ENCODE measurements at places on chromosomes 6 and 20.

DNA sequence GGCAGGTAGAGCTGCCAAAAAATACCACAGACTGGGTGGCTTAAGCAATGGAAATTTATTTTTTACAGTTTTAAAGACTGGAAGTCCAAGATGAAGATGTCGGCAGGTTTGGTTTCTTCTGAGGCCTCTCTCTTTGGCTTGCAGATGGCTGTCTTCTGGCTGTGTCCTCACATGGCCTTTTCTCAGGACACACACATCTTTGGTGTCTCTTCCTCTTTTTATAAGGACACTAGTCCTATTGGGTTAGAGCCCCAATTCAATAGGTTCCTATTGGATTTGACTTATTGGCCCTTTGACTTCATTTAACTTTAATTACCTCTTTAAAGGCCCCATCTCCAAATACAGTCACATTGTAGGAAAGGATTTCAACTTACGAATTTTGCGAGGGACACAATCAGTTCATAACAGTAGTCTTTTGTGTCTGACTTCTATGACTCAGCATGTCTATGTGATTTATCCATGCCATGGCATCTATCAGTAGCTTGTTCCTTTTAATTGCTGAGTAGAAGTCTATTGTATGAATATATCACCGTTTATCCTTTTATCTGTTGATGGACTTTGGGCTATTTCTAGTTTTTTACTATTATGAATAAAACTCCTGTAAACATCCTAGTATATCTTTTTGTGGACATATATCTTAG is 11.0 kb upstream of the TCP11 start:
- DNase-seq: no peak

DNA sequence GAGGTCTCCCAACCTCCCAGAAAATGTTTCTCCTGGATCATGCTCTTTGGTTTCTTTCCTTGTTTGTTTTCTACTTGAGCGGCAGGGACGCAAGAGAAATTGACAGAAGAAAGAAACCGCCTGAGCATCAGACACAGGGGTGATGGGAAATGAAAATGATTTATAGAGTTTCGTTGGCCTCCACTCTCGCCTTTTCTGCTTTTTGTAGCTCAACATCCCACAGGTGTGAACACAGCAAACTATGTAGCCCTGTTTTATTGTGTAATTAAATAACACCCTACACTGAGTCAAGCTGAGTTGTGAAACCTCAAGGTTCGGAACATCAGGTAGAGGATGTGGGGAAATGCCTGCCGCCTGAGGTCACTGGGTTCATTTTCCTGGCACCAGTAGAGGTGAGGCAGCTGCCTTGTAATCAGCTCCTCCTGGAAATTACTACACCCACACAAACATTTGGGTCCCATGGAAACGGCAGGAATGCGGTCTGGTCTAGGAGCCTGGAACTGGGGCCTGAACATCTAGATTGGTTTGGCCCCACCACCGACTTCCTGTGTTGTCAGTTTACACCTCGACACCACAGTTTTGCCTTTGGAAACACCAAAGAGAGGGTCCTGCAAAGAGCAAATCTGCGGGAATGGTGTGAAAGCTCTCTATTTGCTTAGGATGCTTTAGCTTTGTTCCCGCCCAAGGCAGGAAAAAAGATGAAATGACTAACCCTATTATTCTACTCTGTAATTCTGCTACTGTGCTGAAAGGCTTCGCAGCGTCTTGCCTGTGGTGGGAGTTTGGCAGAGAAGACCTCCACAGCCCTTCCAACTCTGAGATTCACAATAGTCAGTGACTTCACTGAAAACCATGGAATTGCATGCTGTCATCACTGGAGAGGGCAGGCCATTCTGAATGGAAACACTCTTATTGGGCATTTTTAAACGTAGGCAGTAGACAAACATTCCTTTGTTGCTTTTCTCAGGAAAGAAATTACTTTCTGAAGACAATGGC is 53.0 kb downstream of the ADAT2 start:
- peak; percentile 88 for DNase-seq

GRCh38 chr6:2805031-2805430 is 36.6 kb downstream of the SERPINB1 start:
- no peak for DNase-seq

DNA sequence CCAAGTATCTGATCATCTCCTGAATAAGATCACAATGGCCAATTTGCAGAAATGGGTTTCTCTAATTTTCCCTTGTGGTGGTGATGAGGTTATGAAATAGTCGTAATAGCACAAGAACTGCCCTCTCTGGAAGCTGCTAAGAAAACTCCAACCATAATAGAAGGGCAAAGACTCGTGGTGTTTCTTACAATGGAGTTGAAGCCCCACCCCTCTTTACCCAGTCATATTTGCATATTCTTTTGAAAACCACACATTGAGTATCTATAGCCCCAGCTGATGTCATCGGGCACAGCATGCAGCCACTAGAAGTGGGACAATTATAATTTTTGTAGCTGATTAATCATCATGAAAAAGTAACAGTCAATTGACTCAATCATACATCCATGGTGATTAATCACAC is 452.1 kb upstream of the POU3F2 start:
- no peak for DNase-seq

DNA sequence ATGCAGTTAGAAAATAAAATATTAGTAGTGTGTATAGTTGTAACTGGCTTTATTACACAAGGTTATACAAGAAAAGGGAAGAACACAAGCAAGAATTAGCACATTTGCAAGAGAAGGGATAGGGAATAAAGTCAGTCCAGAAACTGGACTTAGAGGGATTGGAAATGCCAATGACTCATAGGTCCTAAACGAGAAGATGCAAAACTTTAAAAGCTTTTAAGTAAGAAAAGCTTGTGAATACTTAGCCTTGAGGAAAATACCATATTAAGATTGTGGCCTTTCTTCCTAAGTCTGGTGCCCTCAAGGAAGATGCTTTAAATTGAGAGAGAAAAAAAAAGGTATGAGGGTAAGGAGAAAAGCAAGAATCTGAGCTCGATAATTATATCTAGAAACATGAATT is 102.3 kb upstream of the MCHR2 start:
- no peak for DNase-seq

DNA sequence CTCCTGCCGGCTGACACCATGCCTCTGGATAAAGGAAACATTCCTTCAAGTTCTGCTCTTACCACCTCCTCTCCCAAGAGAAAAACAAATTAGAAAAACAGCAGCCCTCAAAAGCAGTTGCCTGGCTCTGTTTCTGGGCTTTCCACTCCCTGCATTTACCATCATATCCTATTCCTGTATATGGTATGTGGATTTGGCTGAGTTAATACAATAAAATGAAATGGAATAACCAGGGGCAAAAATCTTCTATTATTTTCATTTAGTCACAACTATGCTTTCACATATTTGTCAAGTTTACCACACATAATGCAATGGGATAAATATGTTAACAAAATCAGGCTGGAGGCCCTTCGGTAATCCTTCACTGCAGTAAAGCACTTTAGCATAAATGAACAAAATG is 34.3 kb downstream of the COL12A1 start:
- no peak for DNase-seq

DNA sequence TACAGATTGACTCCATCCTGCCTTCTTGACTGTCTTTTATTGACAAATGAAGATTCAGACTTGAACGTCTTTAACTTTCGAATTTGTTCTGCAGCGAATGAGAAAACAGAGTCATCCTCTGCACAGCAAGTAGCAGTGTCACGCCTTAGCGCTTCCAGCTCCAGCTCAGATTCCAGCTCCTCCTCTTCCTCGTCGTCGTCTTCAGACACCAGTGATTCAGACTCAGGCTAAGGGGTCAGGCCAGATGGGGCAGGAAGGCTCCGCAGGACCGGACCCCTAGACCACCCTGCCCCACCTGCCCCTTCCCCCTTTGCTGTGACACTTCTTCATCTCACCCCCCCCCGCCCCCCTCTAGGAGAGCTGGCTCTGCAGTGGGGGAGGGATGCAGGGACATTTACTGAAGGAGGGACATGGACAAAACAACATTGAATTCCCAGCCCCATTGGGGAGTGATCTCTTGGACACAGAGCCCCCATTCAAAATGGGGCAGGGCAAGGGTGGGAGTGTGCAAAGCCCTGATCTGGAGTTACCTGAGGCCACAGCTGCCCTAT is 12.2 kb downstream of the BRD2 start:
- no peak for DNase-seq

- peak; percentile 88 for DNase-seq
These were observed 367.5 kb downstream of the GRIK2 start for GRCh38 chr6:101760843-101761621.

DNA sequence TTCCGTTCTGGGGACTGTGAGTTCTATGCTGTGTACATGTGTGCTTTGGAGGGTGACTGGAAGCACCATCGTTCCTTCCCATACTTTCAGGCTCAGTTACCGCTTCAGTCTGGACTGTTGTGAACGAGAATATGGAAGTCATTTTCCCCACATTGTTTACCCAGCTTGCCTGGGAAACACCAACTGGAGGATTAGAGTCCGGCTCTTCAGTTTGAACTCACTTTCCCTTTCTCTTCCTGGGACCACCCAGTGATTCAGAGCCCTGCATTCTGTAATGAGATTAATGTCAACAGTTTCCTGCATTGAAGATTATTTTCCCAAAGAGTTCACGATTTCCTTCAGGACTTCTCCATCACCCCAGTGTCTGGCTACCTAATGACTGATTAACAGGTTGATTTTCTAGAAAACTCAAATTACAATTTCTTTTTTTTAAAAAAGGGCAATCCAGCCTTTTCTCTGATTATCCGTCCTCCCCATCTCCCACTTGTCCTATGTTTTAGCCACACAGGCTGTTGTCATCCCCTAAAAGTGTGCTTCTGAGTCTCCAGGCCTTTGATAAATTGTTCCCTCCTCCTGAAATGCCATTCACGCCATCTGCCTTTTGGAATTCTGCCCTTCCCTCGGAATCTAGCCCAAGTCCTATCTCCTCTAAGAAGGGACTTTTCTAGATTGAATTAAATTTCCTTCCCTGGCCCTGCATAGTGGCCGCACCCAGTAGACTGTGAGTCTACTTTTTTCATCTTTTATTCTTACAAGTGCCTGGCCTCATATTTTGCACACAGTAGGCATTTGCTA is 3.3 kb upstream of the TAGAP start:
- DNase-seq: no peak

DNA sequence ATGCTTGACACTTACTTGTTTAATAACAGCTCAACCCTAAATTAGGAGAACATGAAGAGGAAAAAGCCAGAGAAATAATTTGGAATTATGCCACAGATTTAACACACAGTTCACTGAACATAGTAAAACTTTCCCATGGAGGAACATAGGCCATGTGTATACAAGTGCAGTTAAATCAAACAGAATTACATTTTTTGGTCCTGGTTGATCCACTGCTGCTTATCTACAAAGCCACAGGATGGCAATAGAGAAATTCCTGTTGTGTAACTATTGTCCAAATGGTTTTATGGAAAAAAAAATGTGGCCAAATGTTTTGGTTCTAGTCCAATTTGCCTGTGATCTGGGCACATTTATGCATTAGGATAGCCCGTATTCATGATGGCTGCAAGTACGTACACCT is 136.8 kb downstream of the ALDH8A1 start:
- peak; percentile 75 for DNase-seq

GRCh38 chr6:121664158-121664557 is 228.7 kb downstream of the GJA1 start:
- DNase-seq: no peak

DNA sequence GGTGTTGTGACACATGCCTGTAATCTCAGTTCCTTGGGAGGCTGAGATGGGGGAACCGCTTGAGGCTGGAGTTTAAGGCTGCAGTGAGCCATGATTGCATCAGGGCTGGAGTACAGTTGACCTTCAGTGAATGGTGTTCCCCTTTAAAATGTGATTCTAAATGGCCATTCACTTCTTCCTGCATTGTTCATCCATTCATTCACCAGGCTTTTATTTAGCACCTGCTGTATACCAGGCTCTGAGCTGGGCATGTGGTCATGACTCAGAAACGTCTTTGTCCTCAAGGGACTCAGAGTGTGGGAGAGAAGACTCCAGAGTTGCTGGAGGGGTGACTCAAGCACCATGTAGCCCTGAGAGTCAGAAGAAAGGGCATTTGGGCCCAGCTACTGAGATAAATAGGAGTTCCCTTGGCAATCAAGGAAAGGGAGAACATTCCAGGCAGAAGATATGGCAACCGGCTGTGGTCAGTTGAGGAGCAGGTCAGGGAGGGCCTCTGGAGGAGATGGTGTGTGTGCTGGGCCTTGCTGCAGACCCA is 101.1 kb downstream of the DLGAP4 start:
- DNase-seq: peak; percentile 24

DNA sequence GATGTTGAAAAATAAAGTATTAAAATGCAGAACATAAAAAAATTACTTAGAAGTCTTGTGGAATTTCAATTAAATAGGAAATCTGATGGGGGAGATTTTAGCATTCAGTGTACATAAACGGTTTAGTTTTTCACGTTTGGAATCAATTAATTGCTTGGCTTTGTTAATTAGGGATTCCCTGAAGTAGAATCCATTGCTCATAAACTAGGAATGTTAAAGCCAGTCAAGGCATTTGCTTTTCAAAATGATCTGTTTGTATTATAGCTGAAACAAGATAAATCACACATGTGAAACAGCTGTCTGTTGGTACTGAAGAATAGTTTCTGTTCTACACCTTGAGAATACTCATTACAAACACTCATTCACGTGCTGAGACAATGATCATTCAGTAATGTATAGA is 297.9 kb downstream of the TBC1D7 start:
- no peak for DNase-seq

DNA sequence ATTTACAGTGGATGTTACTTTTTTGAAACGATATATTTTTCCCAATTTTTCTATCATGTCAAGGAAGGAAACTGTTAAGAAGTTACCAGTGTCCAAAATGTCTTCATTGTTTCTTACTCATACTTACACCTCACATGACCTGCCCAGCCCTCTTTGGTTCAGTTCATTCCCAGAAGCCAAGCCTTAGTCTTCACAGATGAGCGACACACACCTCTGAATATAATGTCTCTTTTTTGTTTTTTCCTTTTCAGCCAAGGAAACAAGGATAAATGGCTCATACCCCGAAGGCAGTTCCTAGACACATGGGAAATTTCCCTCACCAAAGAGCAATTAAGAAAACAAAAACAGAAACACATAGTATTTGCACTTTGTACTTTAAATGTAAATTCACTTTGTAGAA is 225.2 kb downstream of the SMOC2 start:
- no peak for DNase-seq

- no peak for DNase-seq
These were observed 121.2 kb upstream of the BTN3A2 start for GRCh38 chr6:26243752-26244151.

GRCh38 chr6:53327017-53327395 is 21.7 kb downstream of the ELOVL5 start:
- peak; percentile 30 for DNase-seq

DNA sequence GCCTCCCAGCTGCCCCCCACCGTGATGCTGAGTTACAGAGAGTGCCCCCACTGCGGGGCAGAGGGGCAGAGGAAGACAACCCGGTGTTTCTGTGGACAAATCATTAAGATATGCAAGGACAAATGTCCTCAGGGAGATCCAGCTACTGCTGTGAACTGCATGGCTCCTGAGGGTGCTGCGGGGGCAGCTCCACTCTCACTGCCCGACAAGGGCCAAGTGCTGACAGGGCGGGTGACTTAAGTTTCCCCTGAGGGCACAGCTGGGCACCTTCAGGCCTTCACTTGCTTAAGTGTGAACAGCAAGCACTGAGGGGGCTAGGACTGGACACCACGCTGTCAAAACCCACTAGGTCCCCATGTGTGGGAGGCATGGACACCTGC is 26.2 kb upstream of the TCFL5 start:
- no peak for DNase-seq

All from iris pigment epithelial cell (primary cell).